ENCODE measurements at places on chromosomes 1 and 21.

- DNase-seq: no peak
Measured at GRCh38 chr1:109181085-109181806, 32.5 kb upstream of the SARS1 start.

DNA sequence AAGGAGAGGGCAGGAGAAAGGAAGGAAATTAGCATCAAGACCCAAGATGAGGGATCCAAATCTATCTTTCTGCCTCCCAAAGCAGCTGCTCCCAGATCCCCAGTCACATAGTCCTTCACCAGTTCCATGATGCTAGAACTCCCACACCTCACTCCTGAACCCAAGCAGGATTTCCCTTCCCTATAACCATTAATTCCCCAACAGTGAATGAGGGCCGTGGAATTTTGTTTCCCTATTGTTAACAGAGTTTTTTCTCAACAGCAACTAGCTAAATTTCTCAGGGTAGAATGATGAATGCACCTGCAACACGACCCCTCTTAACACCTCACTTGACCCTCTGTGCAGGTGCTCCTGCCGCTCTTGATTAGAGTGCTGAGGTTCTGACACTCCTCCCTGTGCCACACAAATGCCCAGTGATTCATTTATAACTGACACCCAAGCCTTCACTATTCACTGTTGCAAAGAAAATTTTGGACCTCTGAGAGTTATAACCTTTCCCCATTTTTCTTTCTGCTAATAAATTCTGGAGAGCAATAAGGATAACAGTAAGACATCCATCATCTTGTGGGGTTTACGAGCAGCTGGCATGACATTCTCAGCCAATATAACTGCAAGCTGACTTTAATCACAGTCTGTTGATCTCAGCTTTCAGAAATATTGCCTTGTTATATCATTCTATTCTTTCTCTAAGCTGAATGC is 25.4 kb upstream of the NPL start:
- no peak for DNase-seq

GRCh38 chr1:87759421-87760087 is 430.9 kb downstream of the LMO4 start:
- DNase-seq: no peak

GRCh38 chr1:225937048-225937968 is 3.7 kb downstream of the LEFTY2 start:
- DNase-seq: no peak

DNA sequence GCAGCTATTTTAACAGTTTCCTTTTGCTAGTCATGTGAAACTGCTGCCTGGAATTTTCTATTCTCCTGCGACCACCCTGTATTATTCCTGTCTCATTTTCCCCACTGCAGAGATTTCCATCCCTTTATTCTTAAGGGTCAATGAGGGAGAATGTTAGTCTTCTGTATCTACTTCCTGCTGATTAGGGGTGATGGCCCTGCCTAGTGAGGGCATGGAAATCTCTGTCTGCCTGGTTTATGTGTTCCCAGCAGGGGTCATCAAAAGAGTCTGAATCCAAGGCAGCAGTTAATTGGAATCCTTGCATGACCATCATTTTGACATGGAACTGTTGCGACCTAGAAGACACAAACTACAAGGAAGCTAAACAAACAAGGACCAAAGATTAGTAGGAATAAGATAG is 325.2 kb downstream of the PLPP3 start:
- DNase-seq: no peak

DNA sequence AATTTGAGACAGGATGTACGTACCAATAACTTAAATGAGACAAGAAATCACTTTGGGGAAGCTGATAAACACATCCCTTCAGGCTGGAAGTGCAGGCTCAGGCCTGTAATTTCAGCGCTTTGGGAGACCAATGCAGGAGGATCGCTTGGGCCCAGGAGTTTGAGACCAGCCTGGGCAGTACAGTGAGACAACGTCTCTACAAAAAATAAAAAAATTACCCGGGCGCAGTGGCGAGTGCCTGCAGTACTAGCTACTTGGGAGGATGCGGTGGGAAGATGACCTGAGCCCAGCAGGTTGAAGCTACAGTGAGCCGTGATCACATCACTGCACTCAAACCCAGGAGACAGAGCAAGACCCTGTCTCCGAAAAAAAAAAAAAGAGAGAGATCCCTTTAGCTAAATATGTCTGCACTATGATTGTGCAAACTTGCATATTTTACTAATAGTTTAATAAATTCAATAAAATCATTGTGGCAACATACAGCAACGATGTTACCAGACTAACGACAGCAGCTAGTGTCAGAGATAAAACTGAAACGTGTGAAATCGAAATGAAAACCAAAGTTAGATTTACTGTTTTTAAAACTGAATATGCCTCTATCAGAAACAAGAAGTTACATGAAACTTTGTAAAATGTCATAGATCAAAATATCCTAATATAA is 54.7 kb downstream of the CD2 start:
- no peak for DNase-seq

GRCh38 chr1:177091040-177091439 is 73.5 kb downstream of the ASTN1 start:
- no peak for DNase-seq

DNA sequence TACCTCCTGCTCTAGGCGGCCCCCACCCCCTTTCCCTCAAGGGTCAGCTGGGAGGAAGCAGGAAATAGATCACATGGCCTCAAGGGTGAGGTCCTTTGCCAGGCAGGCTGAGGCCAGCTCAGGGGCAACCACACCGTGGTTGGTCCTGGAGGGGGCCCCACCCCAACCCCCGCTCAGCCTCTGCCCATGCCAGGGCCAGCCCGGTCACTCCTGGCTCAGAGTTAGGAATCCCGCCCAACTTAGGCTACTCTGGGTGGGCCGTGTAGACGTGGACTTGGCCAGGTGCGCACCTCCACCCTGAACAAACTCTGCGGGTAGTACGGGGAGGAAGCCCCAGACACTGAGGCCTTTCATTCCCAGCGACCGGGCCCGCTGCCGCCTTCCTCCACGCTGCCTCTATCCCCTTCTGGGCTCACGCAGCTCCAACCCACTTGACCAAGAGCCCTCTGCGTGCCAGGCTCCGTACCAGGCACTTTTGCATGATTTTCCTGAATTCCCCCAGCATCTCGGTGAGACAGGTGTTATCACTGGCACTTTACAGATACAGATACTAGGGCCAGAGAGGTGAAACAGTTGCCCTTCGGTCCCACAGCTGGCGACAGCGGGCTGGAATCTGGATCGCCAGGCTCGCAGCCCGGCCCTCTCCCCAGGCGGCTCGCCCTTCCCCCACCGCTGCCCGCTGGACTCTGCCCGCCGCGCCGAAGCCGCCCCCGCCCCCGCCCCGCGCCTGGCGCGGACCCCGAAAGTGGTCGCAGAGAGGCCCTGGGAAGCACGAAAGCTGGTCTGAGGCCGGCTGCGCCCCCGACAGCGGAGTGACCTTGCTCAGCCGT is 769 bp downstream of the GALE start:
- DNase-seq: no peak

GRCh38 chr21:45002381-45003204 is 62.8 kb downstream of the SLX9 start:
- DNase-seq: no peak

DNA sequence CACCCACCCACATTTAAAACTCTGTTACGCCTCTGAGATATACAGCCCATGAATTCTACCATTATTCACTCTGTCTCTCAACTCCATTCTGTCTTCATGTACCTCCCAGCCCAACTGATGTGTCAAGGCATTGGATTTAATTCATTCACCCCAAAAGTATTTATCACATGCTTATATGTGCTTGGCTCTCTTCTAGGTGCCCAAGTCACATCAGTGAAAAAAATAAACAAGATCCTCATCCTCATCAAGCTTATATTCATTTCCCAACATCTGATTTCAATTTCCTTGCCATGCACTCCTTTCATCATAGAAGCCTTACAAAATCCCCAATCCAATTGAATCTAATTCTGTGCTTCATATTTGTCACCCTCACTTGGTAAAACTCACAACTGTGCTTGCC is 967.6 kb downstream of the LTN1 start:
- no peak for DNase-seq

DNA sequence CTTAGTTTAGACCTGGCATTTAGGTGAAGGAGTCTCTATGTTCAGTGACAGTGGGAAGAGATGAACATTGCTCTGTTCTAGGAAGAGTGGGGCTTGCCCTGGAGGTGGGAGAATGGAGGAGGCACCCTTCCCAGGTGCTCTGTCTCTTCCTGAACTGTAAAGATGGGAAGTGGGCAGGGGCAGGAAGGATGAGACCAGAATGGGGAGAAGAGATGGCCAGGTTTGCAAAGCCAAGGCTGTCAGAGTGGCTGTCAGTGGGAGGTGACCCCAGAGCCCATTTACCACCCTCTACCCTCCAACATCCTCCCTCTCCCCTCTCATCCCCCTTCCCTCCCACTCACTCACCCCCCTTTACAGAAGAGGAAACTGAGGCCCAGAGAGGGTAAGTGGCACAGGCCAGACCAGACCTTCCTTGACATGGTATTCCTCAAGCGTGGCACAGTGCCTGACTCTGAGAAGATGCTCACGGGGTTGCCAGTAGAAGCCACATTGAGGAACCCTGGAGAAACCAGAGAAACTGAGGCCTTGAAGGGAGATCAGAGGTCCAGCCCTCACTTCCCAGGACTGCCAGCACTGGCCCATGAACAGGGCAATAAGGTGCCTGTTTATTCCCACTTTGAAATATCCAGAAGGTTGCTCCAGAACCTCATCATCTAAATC is 1.4 kb upstream of the IGSF8 start:
- no peak for DNase-seq

GRCh38 chr1:55363268-55363667 is 148.1 kb upstream of the USP24 start:
- no peak for DNase-seq

DNA sequence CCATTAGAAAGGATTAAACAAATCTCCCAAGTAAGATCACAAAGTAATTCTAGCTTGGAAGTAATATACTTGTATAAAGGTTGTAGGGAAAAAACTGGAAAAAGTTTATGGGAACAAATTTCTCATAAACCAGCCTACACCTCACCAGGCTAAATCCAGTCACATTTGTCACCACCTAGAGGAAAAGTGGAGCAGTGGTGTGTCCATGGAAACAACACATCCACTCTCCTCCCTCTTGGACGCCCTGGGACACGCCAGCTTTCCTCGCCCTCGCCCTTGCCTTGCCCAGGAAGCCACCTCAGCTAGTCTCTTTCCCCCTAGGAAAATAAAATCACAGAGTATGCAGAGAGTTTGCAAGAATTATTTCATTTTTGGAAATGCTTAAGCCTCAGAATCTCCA is 2.2 kb downstream of the PALMD start:
- no peak for DNase-seq

- DNase-seq: no peak
Measured at GRCh38 chr1:186429017-186429416, 31.9 kb downstream of the PDC start.

DNA sequence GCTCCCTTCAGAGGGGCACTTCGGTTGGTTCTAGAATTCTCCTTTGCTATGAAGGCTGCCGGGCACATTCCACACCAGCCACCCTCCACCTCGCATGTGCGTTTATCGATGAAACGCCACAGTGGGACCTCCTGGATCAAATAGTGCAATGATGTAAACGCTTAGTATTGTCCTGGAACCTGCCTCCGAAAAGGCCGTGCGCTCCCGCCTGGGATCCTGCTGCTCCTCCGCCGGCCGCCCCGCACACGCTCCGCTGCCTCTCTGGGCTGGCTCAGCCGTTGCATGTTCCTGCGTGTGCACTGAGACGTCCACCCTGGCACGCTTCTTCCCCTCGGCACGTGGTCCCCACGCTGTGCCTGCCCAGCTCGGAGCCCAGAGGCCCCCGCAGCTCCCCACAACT is 4.0 kb upstream of the TNFRSF14 start:
- DNase-seq: no peak

GRCh38 chr1:159436469-159436868 is 3.1 kb upstream of the OR10J1 start:
- no peak for DNase-seq

- DNase-seq: no peak
Measured at GRCh38 chr1:15858069-15858670, 10.7 kb downstream of the SPEN start.

DNA sequence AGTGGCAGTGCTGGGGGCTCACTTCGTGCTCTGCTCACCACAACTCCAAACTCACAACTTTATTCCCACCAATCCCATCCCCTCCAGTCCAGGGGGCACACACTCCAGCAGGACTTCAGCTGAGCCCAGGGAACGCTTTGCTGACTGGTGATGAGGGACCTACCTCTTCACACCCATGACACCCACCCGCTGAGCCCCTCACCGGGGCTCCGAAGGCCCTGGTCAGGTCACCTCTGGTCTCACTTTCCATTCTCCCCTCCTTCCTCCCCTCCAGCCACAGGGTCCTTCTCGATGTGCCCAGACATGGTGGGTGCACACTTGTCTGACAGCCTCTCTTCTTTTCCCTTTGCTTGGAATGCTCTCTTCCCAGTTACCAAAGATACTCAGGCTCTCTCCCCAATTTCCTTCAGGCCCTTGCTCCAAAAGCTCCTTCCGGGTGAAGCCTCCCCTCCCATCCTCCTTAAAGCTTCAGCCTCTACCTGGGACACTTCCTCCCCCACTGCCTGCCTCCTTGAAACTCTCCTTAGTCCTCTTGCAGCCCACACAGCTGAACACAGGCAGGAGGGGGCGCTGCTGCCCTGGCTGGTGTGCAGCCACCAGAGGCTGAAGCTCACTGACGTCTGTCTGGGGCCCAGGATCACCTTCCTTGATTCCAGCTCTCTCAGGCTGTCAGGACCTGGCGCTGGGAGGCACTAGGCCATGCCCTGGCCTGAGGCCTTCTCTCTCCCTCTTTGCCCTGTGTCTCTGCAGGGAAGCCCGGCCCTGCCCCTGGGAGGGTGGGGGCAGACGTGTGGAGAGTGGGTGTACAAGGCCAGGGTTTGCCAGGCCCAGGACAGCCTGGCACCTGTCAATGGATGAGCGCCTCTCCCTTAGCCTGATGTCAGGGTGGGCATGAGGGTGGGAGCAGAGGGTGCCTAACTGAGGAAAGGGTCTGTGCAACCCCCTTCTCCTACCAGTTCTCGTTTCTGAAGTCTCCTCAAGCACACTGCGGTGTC is 1.6 kb downstream of the KCNE1 start:
- peak; percentile 52 for DNase-seq

DNA sequence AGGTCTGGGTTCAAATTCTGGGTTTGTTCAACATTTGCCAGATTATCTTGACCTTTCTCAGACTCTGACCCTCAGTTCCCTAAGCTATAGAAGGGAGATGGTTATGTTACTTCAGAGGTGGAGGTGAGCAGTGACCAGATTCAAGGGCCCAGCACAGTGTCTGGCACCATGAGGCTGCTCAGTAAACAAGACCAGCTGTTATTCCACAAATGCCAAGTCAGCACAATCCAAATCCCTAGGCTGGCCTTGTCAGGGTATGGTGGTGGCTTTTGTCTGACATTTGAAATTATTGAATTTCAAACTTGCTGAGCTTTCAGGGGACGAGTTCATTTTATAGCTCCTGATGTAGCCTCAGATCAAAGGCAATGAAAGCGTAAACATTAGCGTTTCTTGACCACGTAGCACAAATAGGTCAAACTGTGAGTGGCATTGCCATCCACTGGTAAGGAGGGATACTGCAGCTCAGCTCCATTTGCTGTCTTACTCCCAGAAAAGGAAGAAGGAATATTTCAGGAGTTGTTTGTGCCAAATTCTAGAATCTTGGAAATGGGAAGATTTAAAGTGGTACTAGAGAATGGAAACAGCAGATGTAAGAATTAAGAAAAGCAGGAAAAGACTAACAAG is 94.3 kb upstream of the EDN2 start:
- no peak for DNase-seq

Measured in NCI-H345 (cell line).